Activated T-helper 9 cell treated with anti-CD3 and anti-CD28 coated beads, Interleukin-2, amount 50 U/mL, for 16 hours (primary cell): ENCODE measurements at places on chromosomes 2 and 18.

- DNase-seq = no peak
These were observed 2.7 kb upstream of the ASAP2 start for GRCh38 chr2:9203876-9204275.

DNA sequence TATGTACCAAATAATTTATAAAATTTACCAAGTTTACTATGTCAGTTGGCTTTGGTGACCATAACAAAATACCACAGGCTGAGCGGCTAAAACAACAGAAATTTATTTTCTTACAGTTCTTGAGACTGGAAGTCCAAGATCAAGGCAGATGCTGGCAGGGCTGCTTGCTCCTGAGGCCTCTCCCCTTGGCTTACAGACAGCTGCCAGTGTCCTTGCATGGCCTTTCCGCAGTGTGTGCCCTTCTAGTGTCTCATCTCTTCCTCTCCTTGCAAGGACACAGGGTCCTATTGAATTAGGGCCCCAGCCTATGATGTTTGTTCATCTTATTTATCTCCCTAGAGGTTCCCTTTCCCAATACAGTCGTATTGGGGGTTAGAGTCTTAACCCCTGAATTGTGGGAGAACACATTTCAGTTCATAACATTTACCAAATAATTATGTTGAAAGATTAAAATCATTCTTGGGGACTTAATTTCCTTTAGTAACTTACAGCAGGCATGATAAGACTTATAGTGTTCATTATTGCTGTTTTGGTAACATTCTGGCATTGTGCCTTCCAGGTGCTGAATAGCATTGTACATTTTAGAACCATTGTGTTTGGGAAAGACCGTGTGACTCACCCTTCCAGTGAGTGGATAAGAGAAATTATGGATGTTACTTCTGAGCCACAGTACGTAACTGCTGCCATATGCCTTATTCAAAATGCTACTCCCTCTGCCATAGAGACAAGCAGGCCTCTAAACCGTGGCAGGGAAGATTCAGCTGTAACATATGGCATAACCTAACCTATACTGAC, 317.5 kb downstream of the TMX3 start:
- DNase-seq = no peak

DNA sequence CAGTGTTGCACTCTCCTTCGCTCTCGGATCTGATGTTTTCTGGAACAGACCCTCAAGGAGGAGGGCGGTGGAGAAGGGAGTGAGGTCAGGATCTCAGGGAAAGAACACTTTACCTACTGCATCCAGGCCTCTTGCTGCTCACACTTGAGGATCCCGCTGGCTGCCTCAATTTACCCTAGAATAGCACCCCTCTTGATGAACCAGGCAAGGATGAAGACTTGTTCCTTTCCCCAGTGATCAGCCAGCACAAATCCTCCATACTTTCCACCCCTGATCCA, 14.2 kb downstream of the WNT10A start:
- no peak for DNase-seq

GRCh38 chr18:76978616-76979015, 154.0 kb downstream of the MBP start:
- DNase-seq = no peak

- DNase-seq = no peak
These were observed 44.7 kb downstream of the POMC start for GRCh38 chr2:25123682-25124081.

- peak; percentile 21 for DNase-seq
These were observed 84.7 kb downstream of the EHD3 start for GRCh38 chr2:31318361-31319336.

DNA sequence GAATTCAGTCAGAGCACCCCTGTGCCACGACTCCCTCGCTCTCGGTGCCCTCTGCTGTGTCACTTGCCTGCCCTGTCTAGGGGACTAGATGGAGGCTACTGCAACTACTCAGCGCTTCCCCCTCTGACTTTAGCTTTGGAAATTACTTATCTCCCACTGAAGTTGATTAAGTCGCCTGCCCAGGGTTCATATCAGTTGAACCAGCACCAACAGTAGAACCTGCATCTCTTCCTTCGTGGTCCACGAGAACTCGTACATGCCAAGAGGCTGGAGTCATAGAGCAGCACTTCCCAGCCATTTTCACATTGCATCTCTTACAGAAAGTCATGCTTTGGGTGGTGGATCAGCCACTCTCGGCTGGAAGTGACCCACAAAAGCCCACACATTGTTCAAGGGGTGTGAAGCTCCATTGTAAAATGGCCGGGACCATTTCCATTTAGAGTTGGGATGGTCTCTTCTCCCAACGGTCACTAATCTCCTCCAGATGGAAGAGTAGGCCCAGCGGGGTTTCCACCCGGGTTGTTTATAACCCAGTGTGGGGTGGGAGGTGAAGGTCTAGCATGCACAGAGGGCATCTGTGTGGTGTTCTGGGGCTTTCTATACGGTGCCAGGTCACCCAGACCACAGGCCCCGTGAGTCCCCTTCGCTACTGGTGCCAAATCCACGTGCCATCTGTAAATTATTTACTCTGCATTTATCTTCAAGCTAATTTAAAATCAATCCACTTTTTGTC, 38.0 kb downstream of the STEAP3 start:
- DNase-seq = no peak

- DNase-seq = no peak
These were observed 1.8 kb upstream of the DRC1 start for GRCh38 chr2:26399771-26400376.

- DNase-seq = no peak
These were observed 59.4 kb downstream of the ANKMY1 start for GRCh38 chr2:240498171-240498957.

DNA sequence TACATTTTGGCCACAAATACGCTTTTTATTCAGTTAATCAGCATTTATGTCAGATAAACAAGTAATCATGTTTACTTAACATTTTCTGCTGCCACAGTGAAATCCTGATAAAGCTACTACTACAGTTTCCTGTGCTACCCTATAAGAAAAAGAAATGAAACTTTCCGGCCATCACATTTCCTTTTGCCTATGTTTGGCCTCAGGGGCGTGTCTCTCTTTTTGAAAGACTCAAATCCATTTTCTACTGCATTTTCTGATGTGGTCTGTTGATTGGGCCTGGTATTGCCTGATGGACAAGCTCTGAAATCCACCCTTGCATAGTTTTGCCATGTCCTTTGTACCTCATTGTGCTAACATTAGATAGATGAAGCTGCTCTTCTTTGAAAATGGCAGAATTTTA, 152.6 kb downstream of the AGPS start:
- DNase-seq = no peak

- DNase-seq = no peak
These were observed 20.3 kb downstream of the SEC11C start for GRCh38 chr18:59159986-59160385.

DNA sequence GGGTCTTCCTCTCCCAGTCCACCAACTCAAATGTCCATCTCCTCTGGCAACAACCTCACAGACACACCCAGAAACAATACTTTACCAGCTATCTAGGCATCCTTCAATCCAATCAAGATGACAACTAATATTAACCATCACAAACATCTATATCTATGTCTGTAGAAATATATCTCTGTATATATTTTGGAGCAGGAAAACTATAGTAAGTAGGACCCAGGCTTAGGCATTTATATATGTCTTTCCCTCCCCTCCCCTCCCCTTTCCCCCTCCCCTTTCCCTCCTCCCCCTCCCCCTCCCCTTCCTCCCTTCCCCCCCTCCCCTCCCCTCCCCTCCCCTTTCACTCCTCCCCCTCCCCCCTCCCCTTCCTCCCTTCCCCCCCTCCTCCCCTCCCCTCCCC, 210.5 kb downstream of the RNF144A start:
- no peak for DNase-seq

DNA sequence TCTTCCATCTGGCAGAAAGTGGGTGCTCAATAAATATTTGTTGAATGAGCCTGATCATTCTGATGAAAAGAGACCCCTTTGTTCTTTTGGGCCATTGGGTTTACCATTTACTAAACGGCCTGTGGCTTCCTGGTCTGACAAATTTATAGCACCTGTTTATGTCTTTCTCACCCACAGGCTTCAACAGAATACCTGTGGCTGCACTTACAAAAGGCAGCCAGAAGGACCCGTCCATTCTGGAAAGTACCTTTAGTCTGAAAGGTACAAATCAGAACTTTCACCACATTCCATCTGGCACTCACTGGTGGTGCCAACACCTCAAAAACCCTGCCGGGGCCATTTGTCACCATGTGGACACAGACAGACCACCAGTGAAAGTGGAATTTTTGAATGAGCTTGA, 167.5 kb downstream of the ETAA1 start:
- no peak for DNase-seq

DNA sequence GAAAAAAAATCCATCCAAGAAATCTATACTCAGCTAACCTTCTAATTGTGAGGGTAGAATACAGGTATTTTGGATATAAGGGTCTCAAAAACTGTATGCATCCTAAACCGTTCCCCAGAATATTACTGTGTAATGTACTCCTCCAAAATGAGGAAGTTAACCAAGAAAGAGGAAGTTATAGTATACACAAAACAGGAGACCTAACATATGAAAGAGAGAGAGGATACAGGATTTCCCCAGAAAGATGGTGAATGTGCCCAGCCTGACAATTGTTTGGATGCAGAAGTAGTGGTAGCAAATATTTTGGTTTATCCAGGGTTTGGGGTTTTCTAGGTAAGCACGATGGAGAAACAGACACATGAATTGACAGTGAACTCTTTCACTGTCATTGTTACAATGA, 50.6 kb downstream of the GALNT3 start:
- no peak for DNase-seq

DNA sequence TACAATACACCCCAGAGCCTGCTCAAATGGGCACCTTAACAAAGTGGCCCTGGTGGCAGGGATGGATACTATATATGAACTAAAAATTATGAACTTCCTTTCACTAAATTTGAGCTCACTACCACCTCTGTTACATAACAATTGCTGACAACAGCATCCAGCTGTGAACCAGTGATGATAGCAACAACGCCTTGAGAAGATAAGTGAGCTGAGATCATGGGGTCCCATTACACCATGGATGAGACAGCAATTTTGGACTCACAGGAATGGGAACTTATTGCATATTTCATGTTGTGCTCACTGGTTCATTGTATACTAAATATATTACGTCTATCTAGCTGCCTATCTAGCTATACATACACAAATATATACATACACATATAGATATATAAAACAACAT, 16.9 kb upstream of the ALMS1 start:
- no peak for DNase-seq

GRCh38 chr2:28274911-28275685, 117.6 kb upstream of the FOSL2 start:
- no peak for DNase-seq

DNA sequence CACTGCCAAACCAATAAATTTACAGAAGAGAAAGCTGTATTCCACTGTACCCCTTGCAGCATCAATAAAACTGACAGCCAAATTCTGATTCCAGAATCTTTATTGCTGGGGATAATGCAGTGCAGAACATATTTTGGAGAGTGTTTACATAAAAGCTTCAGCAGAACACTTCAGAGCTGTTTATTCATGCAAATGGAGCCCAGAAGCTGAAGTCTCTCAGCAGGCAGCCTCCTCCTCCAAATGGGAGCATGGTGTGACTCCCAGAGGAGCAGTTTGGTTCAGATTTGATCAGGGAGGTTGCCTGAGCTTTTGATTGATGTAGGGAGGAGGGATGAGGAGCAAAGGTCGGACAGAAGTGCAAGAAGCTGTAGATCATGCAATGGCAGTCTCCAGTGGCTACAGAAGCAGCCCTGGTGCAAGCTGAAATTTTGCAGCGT, 22.4 kb downstream of the LHCGR start:
- no peak for DNase-seq

DNA sequence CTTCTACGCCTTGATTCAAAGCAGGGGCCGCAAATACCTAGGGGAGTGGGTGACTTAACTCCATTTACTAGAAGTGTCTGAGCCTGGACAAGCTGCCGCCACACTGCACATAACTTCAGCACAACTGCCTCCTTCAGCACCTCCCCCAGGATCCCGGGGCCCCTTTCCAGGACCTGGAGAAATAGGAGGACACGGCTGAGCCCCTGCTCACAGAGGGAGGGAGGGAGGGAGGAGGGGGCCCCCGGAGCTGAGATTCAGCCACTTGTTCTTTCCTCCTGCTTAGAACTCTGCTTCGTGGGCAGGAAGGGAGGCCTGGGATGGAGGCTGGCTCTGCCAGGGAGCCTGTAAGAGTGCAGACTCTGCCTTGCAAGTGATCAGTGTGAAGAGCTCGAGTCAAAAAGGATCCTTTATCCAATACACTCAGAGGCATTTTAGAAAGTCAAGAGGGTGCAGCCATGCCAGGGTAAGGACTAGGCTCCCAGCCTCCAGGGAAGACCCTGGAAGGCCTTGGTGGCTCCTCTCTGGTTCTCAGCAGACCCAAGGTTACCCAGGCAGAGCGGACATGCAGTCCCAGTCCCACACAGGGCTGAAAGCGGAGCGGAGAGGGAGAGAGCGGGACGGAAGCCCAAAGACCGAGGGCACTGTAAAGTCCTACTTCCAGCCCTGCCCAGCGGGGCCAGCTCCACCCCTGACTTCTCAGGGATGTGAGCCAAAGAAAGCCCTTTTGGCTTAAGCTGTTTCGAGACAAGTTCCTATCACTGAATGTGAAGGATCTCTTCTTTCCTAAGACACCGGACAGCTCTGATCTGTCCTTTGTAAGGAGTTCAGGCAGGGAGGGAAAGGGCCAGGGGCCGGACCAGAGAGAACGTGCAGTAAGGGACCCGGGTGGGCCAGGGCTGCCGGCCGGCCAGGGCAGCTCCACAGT, 8.6 kb upstream of the ARMC9 start:
- DNase-seq = no peak

- DNase-seq = peak; percentile 12
These were observed 94.2 kb upstream of the DLX2 start for GRCh38 chr2:172196768-172197431.

- no peak for DNase-seq
These were observed at the start of gene CXCR2 for GRCh38 chr2:218125626-218126080. Gene CXCR2, plus strand, starts transcription at chr2:218126028. Its CDS starts 8,774 bp downstream, at chr2:218134802.

DNA sequence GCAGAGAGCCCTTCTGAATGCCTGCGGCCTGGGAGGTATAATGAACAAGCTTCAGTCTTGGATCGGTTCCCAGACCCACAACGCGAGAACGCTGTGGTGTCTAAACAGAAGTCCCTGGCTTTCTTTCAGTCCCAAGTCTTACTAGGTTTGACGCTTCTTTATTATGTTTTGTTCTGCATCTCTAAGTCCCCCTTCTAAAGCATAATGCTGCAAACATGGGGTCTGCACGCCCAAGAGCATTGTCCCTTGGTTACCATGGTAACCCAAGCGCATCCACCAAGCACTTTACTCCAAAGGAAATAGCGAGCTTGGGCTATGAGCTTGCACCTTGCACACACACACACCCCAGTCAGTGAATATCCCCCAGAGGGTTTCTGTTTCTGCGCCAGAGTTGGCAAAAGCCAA, 193.7 kb downstream of the INO80D start:
- DNase-seq = no peak
